Amygdala (tissue), 56 donors: ENCODE measurements at places on chromosomes 7 and 10.

DNA sequence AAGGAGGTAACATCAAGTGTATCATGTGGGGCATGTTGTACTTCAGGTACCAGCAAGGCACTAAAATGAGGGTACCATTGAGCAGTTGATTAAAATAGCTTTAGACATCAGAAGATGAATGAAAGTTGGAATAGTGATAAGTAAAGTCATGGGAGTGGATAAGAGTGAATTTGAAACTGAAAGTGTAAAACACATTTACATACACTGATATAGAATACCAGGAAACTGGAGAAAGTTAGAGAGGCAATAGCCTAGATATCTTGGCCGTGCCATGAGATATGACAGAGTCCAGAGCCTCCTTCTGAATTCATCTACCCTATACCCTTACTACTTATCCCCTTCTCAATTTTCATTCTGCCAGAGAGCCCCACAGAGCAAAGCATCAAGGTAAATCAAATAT, 76.6 kb downstream of the GRM3 start:
- DNase-seq = no peak

- no peak for DNase-seq
Measured at GRCh38 chr10:8951440-8952089, 897.1 kb downstream of the GATA3 start.

GRCh38 chr10:23202779-23203178, 10.7 kb downstream of the PTF1A start:
- DNase-seq = no peak

- peak; percentile 14 for DNase-seq
Measured at GRCh38 chr7:148914208-148914777, 30.2 kb upstream of the EZH2 start.

DNA sequence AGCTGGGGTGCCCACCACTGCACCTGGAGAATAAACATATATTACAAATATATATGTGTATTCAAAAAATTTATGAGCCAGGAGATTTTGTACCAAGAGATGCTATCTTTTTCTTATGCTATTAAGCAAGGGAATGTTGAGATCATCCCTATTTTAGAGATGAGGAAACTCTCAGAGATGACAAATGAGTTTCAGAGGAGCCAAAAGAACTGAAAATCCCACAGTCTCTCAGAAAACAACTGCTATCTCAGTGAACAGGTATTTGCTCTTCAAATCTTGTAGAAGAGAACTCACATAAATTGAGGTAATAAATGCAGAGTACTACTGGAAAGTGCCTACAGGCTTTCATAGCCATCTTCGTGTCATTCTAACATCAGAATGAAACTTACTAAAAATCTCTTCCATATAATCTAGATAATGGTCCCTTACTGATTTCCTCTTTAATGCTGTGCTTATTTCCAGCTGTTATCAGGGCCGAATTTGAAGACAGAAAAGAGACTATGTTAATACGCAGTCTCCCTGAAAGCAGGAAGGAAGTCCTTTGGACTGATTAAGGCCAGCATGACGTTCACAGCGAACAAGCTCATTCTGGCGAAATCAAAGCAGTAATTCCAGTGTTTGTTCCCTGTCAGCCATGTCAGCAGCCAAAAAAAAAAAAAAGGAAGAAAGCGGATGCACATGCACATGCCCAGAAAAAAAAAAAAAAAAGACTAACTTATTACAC, 29.4 kb upstream of the ANAPC16 start:
- no peak for DNase-seq

DNA sequence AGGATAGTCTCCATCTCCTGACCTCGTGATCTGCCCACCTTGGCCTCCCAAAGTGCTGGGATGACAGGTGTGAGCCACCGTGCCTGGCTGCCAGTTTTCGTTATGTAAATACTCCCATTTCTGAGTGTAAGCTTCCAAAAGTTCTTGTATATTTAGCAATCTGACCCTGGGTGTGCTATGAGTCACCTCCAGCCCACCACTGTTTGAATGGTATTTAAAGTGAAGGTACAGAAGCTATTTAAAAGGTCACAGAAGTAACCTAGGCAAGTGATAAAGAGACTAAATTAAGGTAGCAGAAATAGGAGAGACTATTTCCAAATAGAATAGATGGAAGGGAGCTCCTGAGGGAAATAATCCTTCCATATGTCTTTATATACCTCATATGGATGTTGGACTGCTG, 3.9 kb upstream of the ANKRD7 start:
- DNase-seq = no peak

DNA sequence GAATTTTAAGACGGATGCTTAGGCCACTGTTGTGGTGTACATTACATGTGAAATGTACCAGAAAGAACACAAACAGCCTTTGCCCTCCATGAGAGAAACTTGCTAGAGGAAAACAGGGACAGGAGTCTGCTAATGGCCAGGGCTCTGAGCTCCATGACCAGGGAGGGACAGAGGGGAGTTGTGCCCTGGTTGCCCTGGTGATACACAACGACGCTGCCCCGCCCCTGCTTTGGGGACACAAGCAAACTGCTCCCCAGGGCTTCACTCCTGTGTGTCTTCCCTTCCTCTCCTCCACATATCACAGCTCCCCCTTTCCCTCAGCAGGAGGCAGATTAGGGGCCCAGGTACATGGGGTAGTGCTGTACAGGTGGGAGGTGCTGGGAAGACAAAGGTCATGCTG, 36.2 kb downstream of the AMPH start:
- DNase-seq = no peak

- DNase-seq = no peak
Measured at GRCh38 chr7:97120713-97121457, 3.4 kb downstream of the SDHAF3 start.

DNA sequence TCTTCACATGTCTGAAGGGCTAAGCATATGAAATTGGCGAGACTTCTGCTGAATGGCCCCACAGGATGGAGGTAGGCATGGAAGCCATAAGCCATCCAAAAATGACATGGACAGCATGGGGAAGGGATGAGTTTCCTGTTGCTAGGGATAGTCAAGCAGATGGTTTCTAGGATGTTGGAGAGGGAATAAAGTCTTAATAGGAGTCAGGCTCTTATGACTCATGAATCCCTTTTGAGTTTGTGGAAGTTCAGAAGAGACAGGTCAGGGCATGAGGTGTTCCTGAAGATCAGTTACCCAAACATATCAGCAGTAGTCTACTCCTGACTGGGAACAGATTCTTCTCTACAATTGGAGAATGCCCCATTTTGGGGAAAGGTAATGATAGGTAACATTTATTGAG, 243.9 kb downstream of the REEP3 start:
- no peak for DNase-seq

DNA sequence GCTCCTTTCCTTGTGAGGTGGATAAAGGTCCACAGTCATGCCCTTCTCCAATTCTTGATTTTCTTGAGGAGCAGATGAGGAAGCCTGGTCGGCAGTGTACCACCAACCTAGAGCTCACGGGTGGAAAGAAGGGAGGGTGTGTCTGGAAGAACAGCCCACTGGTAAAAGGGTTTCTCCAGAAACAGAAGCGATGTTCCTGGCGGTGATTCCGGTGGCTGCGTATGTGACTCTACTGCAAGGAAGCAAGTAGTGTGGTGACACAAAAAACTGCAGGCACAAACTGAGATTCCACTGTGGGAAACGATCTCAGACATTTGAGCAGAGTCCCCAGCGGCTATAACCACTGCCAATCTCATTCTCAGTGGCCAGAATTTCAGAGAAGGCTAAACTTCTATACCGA, 65.9 kb upstream of the ATP6V0A4 start:
- DNase-seq = no peak

- no peak for DNase-seq
Measured at GRCh38 chr10:69377933-69378332, 38.8 kb downstream of the TACR2 start.

DNA sequence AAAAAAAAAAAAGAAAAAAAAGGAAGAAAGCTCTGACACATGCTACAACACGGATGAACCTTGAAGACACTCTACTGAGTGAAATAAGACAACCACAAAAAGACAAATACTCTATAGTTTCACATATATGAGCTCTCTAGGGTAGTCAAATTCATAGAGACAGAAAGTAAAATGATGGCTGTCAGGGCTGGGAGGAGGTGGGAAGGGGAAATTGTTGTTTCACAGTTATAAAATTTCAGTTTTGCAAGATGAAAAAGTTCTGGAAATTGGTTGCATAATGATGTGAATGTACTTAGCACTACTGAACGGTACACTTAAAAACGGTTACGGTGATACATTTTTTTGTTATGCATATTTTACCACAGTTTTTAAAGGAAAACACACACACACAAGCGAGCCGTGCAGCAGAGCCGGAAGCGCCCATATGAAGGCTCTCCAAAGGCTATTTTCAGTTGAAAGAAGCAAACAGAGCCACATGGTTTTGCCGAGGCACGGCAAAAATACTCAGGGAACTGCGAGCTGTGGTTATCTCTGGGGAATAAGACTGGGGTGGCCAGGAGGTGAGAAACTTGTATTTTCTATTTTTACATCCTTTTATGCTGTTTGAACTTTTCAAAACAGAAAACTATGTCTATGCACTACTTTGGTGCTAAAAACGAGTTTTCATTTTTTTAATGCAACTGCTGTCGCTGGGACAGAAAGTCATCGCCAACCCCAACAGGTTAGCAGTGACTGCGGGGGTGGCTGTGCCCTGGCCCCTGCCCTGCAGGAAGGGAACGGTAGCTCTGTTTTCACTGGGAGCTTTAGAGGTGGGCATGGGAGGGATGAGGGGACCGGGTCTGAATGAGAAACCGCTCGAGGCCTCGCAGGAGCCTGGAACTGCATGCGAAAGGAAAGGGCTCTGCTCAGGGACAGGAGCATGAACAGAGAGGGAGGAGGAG, 132.9 kb downstream of the OAT start:
- no peak for DNase-seq

- DNase-seq = no peak
Measured at GRCh38 chr10:83952314-83952713, 187.0 kb upstream of the GHITM start.

GRCh38 chr10:123496996-123497660, 169.0 kb upstream of the GPR26 start:
- no peak for DNase-seq

GRCh38 chr7:151439855-151440798, at the start of gene CRYGN:
Gene CRYGN, minus strand, starts transcription at chr7:151440141. Its CDS starts 224 bp downstream, at chr7:151439917.
- DNase-seq = no peak

- no peak for DNase-seq
Measured at GRCh38 chr7:158407581-158408317, 179.9 kb downstream of the PTPRN2 start.

DNA sequence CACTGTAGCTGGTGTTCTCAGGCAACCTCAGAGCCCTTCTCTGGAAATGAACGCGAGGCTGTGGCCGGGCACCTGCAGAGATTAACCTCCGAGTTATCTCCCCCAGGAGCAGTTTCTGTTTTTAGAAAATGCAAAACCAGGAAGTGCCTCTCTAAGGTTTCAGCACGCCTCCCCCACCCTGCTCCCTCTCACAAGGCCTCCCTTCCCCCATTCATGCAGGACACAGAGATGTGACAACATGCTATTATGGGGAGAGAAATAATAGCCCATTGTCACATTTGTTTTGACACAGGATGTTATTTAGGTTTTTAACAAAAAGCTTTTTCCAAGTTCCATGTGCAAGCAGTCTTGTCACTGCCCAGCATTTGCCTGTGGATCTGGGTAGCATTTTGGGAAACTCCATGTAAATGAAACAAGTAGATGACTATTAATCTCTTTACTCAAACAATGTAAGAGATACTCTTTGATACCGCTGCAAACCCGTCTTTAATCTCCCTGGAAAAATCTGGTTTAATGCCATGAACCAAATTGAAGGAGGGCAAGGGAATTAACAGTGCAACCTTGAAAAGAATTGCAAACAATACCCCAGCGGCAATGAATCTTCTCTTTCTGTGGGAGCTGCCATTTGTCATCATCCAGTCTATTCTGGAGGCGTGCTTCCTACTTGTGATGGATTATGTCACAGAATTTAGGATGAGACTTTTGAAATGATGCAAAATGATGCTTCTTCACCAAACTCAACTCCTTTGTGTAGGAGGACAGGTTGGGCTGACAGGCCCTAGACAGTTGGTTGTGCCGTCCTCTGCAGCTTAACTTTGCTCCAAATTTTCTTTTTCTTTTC, 86.5 kb upstream of the NMT2 start:
- DNase-seq = peak; percentile 17

DNA sequence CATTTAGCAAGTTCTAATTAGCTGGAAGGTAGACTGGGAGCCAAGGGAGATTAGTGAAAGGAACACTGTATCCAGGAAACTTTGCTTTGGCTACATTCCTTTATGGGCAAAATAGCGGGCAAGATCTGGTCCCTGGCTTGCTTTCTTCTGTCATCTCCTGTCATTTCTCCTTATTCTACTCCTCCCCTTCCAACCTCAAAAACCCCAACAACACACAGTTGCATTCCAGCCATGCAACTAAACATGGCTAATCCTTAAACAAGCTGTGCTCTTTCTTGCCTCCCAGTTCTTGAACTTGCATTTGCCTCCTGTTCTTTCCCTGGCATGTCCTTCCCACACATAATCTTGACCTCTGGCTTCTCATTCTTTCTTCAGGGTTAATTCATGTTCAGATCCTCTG, 59.5 kb upstream of the CDCA7L start:
- no peak for DNase-seq

- peak; percentile 51 for DNase-seq
Measured at GRCh38 chr7:143372070-143372469, 9.1 kb upstream of the ZYX start.

DNA sequence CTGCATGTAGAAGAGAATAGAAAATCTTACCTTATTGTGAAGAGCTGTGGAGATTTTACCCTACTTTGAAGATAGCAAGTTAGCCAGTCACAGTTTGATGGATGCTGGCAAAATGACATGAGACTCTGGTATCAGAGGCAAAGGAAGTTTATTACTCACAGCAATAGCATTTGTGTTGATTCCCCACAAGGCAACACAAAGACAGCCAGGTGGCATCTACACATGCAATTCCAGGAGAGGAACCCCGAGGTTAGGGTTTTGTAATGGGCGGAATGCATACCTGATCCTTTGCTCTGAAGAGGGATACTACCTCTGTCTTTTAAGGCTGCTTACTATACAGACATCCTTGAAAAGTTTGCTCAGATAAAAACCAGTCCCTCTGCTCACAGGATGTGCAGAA, 59.5 kb downstream of the AHR start:
- DNase-seq = no peak

DNA sequence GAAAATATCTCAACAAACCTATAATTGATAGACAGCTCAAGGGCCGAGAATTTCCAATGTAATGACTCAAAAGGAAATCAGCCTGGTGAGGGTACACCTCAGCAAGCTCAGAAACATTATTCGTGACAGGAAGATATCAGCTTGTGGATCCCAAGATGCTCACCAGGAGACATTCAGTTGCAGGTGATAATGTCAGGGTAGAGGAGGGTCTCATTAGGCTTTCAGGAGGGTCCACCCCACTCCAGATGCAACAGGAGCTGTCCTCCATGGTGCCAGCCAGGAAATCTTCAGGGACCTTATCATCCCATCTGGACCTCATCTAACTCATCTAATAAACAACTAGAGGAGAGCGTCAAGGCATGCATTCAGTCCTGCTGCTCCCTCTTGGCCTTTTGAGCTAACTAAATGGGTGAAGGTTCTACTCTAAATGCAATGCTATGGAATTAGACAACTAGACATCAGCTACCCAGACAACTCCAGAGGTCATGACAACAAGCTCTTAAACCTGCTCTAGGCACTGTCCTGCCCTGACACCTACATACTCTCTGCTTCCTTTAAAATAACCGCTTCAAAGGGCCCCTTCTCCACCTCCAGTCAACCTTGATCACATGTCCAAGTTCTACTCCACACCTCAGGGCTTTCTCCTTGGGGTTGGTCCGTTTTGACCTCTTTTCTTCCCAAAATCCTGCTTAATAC, 4.3 kb upstream of the GIMAP5 start:
- no peak for DNase-seq

- no peak for DNase-seq
Measured at GRCh38 chr10:129532838-129533237, 65.8 kb downstream of the MGMT start.

- DNase-seq = no peak
Measured at GRCh38 chr10:77842652-77843212, 83.8 kb downstream of the DLG5 start.
